ENCODE measurements at places on chromosomes 3 and 15.

DNA sequence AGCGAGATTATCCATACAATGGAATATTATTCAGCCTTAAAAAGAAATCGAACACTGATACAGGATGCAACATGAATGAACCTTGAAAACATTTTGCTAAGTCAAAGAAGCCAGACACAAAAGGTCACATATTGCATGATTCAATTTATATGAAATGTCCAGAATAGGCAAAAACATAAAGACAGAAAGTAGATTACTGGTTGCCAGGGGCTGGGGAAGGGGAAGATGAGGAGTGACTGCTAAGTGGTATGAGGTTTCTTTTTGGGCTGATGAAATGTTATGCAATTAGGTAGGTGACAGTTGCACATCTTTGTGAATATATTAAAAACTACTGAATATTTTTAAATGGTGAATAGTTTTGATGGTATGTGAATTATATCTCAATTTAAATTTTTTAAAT lies 38.3 kb downstream of the LRRFIP2 start:
- DNase-seq = no peak

- no peak for DNase-seq
Measured at GRCh38 chr3:47266709-47267489, 15.7 kb downstream of the KIF9 start.

DNA sequence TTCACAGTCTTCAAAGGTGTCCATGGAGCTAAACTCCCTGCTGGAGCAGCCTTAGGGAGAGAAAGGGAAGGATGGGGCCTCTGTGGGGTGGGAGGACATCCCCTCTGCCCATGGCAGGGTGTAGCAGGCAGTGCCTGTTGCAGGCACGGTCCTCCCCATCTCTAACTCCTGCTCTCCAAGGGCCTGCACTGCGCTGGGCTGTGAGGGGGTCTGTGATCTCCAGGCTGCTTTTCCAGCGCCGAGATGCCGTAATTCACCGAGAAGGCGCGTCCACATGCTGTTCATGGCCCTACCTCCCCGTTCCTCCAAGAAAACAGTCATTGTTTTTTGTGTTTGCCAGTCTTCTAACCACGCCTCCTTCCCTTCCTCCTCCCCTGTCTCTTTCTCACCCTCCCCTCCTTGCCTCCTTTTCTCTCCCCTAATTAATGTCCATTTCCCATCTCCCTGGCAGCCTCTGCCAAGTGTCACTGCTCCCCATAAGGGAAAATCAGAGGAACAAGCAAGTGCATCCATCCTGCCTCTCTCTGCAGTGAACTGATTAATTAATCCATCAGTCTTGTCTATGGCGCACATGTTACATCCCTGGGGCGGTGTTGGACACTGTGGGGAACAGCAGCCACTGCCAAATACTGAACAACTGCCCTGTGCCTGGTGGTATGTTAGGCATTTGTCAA lies 17.7 kb upstream of the LAMP3 start:
- no peak for DNase-seq

GRCh38 chr3:156847752-156848448 lies 21.7 kb downstream of the LEKR1 start:
- DNase-seq = no peak

DNA sequence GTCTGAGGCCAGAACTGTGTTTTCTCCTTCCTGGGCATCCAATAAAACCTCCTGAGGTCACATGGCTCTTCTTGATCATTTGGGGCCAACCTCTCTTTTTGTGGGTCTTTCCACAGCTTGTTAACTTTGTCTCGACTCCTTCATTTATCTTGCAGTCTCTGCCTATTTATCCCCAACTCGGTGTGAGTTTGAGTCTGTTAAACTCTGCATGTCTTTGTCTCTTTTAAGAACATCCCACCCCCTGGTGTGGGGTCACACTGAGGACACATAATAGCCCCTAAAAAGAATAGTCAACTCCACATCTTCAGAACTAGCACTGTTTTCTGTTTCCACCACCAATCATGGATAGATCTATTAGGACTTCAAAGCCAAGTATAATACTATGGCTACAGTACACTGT lies 187.2 kb downstream of the TLE3 start:
- no peak for DNase-seq

DNA sequence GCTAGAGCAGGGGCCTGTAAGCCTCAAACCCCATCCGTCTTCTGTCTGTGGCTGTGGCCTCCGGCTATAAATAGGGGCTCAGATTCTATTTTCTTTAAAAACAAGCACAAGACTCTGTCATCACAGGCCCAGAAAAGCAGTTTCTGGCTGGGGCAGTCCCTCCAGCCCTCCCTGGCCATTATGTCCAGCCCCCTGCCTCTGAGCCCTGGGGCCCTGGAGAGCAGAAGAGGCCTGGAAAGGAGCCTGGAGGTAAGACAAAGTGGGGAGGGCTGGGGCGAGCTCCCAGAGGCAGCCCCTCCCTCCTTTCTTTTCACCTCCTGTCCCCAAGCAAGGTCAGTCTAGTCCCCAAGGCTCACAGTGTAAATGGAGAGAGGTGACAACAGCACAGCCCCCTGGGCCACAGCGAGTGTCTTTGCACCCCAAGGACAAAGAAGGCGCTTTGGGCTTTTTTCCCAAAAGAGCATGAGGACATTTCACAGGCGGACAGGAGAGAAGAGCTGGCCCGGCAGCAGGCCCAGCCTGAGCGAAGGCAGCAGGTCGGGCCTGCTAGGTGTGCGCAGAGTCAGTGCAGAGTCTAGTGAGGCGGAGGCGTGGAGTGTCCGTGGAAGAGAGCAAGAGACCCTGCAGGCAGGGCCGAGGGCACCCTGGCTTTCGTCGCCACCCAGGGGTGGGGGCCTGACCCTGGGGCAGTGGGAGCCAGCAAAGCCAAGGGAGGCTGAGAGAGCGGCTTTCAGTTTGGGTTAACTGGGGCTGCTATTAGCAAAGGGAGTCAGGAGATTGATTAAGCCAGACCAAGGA lies 188.3 kb downstream of the TBC1D2B start:
- DNase-seq = no peak

GRCh38 chr15:75809986-75810750 lies 33.1 kb upstream of the UBE2Q2 start:
- DNase-seq = no peak

DNA sequence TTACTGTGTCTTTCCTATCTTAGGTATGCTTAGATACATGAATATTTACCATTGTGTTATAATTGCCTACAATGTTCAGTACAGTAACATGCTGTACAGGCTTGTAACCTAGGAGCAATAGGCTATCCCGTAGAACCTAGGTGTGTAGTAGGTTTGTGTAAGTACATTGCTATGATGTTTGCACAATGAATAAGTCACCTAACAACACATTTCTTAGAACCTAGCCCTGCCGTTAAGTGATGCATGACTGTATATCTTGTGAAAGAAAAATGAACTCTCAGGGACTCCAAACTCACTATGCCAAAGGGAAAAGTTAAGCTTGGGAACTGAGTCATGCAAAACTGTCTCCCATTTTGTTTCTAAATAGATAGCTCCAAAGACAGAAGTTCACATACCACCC lies 91.5 kb upstream of the ACP3 start:
- no peak for DNase-seq

- DNase-seq = no peak
Measured at GRCh38 chr3:143586576-143586975, 261.7 kb downstream of the SLC9A9 start.

DNA sequence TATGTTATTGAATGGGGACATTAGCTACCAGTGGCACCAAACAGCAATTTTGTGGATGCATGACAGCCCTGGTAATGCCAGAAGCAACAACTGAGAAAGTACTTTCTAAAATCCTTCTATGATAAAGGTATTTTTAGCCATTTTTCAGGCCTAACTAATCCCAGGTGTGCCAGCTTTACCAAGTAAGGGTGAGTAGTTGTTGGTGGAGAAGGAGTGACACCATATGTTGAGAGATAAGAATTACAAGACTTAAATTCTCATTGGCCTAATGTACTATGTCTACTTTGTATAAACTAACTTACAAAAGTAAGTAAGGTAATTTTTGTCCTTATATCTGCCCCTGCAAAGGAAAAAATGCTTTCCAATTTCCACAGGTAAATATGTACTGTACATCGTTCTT lies 4.1 kb upstream of the COX17 start:
- DNase-seq = no peak

GRCh38 chr15:73959012-73959581 lies 32.8 kb downstream of the LOXL1 start:
- no peak for DNase-seq

GRCh38 chr3:193776626-193777358 lies 183.8 kb downstream of the OPA1 start:
- peak; percentile 20 for DNase-seq

- no peak for DNase-seq
Measured at GRCh38 chr3:180290300-180290699, 253.6 kb upstream of the PEX5L start.

DNA sequence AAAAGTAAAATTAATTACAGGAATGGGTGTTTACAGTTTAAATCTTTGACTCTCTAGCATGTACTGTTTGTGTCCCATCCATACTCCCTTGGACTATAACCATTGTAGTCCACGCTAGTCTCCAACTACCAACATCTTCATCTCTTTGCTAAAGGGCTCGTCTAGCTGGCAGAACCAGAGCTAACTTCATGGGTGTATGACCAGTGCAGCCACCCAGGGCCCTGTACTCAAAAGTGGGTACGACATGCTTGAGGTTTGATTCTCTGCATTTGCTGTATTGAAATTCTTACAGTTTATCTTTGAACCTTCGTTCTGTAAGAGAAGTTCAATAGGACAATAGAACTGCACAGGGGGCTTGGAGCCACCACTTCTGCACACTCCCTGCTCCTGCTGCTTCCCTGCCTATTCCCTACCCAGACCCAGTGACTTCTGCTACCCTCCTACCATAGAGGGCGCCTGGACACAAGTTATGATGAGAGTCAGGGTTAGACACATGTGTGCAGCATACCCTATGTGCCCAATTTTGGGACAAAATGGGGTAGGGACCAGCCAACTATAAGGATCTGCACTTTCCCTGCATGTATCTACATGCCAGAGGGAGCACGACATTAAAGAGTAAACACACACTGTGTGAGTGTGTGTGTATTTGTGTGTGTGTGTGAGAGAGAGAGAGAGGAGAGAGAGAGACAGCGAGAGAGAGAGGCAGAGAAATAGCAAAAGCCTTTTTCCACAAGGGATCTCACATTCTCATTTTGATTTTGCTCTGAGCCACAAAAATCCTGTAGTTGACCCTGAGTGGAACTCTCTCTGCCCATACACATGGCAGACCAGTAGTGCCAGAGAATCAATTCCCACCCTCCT lies 59.0 kb upstream of the NECTIN3 start:
- no peak for DNase-seq

GRCh38 chr15:83723216-83723615 lies 69.3 kb downstream of the ADAMTSL3 start:
- no peak for DNase-seq

GRCh38 chr3:137324114-137324513 lies 366.3 kb downstream of the IL20RB start:
- DNase-seq = no peak

DNA sequence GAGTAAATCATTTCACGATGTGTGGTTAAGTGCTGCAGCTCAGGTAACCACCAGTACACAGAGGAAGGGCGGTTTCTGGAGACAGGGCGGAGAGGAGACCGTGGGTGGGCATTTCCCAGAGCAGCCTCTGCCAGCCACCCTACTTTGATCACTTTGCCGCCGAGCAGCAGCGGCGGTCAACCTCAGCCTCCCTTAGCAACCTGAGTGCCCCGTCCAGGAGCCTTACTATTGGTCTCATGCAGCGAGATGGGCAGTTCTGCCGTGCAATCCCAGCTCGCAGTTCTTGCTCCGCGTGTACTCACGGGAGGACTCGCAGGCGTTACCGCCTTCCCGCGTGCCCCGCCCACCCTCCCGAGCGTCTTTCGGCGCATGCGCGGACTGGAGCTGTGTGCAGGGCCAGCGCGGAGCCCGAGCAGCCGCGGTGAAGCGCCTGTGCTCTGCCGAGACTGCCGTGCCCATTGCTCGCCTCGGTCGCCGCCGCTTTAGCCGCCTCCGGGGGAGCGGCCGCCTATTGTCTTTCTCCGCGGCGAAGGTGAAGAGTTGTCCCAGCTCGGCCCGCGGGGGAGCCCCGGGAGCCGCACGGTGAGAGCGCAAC lies at the start of gene AKAP13:
Gene AKAP13, plus strand, starts transcription at position 387 of the 595 bp plus-strand sequence. CDS start 105,118 bp downstream, outside the sequence.
- peak; percentile 85 for DNase-seq

GRCh38 chr15:63037976-63038720 lies 4.4 kb upstream of the TPM1 start:
- no peak for DNase-seq

- no peak for DNase-seq
Measured at GRCh38 chr15:33823119-33823518, 145.2 kb upstream of the CHRM5 start.

- DNase-seq = no peak
Measured at GRCh38 chr15:96583671-96584070, 253.2 kb downstream of the NR2F2 start.

DNA sequence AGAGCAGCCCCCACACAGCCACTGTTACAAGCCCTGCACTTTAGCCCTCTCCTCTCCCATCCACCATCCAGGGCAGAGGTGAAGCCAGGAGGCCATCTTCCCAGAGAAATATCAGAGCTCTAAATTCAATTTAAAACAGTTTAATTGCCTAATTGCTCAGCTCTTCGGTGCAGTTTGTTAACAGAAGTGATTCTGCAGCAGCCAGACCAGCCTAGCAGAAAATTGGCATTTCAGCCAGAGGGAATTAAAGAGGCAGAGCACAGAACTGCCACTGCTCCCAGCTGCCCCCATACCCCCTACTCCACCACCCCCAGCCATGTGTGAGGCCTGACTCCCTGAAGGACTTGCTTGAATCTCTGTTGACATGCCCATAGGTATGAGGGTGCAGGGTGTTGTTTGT lies 38.5 kb downstream of the TPRA1 start:
- no peak for DNase-seq

GRCh38 chr3:54087581-54088410 lies 34.6 kb upstream of the CACNA2D3 start:
- no peak for DNase-seq

DNA sequence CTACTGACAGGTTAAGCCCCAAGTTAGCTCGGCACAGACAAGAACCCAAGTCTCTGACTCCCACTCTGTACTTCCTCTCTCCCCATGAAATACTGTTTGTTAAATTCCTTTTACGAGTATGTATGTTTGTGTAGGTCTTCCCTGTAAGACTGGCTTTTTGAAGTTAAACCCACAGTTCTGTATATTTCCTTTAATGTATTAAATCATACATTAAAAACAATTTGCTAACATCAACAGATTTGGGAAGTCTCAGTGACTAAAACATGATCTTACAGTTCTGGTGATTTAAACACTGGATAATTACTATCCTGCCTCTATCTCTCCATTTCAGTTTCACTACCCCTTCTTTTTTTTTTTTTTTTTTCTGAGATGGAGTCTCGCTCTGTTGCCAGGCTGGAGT lies 4.4 kb downstream of the CMTM6 start:
- no peak for DNase-seq

GRCh38 chr3:49265661-49266386 lies 11.2 kb downstream of the C3orf62 start:
- no peak for DNase-seq

GRCh38 chr3:58664611-58665010 lies 2.0 kb downstream of the FAM3D start:
- no peak for DNase-seq

GRCh38 chr15:34851751-34852150 lies 56.4 kb upstream of the ACTC1 start:
- no peak for DNase-seq

DNA sequence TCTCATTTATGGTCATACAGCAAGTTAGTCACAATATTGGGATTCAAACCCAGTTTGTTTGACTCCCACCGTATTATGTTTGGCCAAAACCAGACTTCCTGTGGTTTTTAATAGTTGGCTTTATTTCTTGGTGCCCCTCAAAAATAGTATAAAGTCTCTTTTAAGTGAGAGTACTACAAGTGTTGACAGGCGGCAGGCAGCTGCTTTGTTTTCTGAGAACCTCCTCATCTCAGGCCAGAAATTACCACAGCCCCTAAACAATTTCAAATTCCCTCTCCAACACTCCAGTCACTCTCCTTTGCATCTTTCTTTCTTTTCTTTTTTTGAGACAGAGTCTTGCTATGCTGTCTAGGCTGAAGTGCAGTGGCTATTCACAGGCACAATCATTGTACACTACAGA lies 121.5 kb downstream of the POLR2M start:
- DNase-seq = no peak
